ENCODE measurements at places on chromosomes 5 and 9.

- DNase-seq = no peak
Measured at GRCh38 chr9:112443200-112443599, 43.4 kb upstream of the KIAA1958 start.

- no peak for DNase-seq
Measured at GRCh38 chr5:176529116-176529740, 8.0 kb downstream of the RNF44 start.

DNA sequence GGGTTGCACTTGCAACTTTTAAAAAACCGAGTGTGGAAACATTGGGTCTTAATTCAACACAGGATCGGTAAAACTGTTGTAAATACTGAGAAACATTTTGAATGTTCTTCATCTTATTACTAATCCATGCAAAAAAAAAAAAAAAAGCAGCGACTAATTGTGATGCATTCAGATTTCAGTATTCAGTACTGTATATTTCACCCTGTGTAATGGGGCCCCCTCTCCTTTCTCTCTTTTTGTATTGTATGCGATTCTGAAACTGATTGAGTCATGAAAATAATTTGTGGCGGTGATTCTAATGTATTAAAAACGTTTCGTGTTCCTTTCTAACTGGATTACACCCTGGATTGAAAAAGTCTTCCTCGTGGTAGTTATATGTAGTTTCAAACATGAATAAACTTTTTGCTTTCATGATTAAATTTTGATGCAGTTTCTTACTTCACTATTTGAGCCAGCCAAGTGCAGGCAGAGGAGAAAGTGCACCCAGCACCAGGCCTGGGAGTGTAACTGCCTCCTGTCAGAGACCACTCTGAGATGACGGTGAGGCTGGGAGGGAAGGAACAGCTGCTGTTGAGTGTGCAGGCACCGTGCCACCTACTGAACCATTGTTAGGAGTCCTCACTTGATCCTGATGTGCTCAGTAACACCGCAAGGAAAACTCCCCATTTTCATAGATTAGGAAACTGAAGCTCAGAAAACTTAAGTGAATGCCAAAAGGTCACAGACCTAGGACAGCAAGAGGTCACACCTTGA, 220.0 kb downstream of the PBX3 start:
- no peak for DNase-seq

GRCh38 chr9:137793196-137793841, 84.3 kb upstream of the CACNA1B start:
- no peak for DNase-seq

- DNase-seq = no peak
Measured at GRCh38 chr5:141780952-141781781, 97.0 kb downstream of the PCDH1 start.

DNA sequence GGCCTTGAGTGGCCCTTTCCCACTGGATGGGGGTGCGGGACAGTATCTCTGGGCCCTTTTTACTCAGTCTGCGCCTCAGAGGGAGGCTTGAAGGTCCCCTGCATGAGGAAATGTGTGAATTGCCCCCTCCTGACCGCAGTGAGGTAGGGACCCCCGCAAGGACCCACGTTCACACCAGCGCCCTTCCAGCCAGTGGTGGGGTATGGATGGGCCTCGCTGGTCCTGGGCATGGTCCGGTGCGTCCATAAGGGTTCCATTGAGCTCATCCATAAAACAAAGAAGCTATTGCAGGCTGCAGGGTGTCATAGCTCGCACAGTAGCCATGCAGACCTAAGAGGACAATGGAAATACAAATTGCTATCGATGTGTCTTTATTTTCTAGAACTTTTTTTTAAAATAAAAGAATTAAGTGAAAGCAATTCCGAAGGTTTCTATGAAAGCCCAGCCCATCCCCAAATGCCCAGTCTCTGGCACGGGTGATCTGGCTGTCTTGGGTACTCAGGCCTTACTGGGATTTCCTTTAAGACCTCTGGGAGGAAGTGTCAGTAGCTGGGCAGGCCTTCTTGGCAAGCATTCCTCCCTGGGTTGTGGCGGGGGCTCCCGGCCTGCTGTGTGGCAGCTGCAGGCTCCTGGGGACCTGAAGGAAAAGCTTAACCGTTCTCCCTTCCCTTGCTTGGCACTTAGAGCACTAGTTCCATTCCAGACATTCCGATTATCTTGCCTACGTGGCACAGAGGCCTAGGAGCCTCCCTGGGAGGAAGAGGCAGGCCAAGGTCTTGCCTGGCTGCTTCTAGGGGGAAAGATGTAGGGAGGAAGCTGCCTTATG, 1.5 kb upstream of the SEMA5A start:
- no peak for DNase-seq

DNA sequence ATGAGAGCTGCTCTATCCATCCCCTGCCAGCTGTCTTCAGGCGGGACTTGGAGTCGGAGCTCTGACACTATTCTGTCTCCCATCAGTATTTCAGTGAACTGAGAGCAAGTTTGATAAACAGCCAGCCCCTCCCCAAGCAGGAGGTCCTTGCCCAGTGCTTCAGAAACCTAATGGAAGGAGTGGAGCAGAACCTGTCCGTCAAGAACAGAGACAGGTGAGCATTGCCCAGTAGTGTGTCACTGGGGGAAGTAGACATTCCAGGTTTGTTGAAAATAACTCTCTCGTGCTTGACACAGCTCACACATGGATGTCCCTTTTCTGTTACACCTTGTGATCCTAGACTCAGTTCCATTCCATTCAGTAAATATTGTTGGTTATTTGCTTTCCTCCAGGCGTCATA, 13.2 kb upstream of the TLX3 start:
- DNase-seq = no peak

GRCh38 chr9:91429501-91429900, 5.9 kb upstream of the NFIL3 start:
- no peak for DNase-seq

DNA sequence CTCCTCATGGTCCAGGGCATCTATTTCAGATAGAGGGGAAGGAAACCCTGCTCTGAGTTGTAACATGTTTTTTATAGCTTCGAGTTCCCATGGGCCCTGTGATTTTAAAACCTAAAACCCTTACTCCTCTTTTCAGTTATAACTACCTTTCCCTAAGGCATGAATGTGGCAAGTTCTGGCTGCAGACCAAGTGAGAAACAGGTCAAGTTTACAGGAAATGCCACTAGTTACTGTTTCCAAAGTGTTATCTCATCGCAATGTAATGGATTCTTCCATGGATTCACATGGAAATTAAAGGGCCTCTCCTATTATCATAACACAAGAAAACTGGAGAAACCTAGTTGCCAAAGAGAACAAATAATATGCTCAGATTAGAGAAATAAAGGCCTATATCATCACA, 574.5 kb upstream of the GRAMD2B start:
- no peak for DNase-seq

GRCh38 chr9:129750013-129750638, 2.7 kb downstream of the PTGES start:
- no peak for DNase-seq

DNA sequence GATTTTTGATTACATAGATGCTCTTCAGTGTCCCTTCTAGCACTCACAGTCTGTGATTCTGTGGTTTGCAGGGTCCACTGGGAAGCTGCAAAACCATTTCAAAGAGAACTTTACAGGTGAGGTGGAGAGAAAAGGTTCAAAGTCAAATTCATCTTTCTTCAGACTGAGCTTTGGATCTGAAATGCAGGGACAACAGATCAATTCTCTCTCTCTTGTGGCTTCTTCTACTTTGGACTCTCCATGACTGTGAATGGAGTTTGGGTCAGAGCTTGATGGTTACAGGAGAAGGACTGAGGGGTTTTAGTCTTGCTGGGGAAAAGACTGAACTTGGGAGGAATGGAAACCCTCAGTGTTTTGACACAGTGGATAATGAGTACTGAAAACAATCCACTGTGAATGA, 91.8 kb downstream of the PTTG1 start:
- no peak for DNase-seq

- no peak for DNase-seq
Measured at GRCh38 chr5:538801-539468, 14.7 kb upstream of the SLC9A3 start.

GRCh38 chr5:75992753-75993152, 90.4 kb upstream of the SV2C start:
- no peak for DNase-seq

- no peak for DNase-seq
Measured at GRCh38 chr5:156621719-156622118, 228.4 kb upstream of the PPP1R2B start.

DNA sequence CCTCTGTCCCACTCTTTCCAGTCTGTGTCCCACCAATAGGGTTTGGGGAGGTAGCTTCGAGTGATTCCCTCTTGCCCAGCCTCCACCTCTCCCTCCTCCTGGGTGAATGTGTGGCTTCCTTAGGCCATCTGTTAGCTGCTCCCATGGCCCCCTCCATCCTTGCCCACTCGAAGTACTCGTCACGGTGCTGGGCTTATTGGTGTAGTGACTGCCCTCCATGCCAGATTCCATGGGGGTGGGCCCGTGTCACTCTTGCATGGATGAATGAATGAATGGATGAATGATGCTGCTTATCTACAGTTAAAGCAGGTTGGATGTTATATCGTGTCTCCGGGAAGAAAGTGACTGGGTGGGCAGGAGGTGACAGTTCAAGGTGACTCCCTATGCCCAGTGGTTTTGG, 19.1 kb downstream of the HMCN2 start:
- no peak for DNase-seq

- no peak for DNase-seq
Measured at GRCh38 chr5:2163940-2164490, 281.3 kb upstream of the IRX4 start.

Data from GM10248 (cell line).